ENCODE measurements at places on chromosomes 5 and 9.

DNA sequence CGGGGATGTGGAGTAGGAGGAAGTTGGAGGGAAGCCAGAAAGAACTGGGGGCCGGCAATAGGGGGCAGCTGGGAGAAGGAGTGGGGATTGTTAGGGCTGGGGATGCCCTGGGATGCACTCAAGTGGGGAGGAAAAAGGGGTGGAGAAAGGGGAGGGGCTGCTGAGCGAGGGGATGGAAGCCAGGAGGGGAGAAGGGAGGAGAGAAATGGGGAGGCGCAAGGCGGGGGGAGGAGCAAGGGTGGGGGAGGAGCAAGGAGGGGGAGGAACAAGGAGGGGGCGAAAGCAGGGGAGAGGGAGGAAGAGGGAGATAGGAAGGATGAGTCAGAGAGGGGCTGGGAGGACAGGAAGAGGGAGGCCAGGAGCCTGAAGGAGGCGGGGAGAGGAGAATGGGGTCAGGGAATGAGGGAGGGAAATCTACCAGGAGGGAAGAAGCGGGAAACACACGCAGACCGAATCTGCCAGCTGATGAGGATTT lies 1.6 kb downstream of the IRX4 start:
- DNase-seq: no peak

GRCh38 chr5:104541141-104541785 lies 978.7 kb upstream of the NUDT12 start:
- no peak for DNase-seq

DNA sequence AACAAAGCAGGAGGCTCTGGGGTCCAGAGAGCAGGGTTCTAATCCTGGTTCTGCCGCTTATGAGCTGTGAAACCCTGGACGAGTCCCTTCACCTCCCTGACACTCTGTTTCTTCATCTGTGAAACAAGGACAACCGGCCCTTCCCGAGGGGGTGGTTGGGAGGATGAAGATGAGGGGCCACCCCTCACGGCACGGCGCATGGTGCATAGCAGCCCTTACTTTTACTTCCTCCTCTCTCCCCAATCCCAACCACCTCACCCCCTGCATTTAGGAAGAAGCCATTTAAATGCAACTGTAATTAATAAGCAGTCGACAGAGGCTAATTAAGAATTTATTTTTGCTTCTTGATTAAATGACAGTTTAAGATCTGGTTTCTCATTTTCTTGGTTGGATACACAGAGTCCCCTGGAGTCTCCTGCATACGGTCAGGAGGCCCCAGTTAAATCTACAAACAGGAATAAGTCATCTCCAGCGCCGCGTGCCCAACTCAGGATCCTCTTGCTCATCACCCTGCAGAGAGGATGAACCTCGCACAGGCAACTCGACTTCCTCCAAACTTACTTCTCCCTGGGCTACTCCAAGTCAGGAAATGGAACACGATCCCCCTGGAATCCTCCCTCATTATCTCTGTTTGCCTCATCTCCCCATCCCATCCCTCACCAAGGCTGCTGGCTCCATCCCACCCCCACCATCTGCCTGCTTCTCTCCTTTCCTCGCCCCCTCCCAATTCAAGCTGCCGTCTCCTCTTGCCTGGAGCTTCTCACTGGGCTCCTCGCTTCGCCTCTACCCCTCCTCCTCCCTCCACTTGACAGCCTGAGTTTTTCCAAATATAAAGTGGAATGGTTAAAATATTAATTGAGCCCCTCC lies 95.9 kb downstream of the HRH2 start:
- no peak for DNase-seq

- DNase-seq: no peak
These were observed 13.7 kb upstream of the FAM120AOS start for GRCh38 chr9:93467062-93467416.

- DNase-seq: no peak
These were observed 84.2 kb downstream of the SGCD start for GRCh38 chr5:156411185-156411613.

DNA sequence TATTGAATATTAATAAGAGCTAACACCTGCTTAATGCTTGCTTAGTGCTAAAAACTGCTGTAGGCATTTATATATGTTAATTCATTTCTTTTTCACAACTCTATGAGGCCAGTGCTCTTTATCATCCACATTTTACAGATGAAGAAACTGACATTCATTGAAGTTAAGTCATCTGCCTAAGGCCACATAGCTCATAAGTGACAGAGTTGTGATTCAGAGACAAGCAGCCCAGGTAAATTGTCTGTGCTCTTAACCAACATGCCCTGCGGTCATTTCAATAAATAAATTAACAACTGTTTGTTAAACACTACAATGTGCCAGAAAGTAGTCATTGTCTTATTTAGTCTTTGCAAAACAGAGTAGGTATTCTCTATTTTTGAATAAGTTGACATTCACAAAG lies 1354.4 kb upstream of the C9orf72 start:
- DNase-seq: no peak

- DNase-seq: no peak
These were observed 437.9 kb upstream of the PAPPA start for GRCh38 chr9:115715666-115716065.

DNA sequence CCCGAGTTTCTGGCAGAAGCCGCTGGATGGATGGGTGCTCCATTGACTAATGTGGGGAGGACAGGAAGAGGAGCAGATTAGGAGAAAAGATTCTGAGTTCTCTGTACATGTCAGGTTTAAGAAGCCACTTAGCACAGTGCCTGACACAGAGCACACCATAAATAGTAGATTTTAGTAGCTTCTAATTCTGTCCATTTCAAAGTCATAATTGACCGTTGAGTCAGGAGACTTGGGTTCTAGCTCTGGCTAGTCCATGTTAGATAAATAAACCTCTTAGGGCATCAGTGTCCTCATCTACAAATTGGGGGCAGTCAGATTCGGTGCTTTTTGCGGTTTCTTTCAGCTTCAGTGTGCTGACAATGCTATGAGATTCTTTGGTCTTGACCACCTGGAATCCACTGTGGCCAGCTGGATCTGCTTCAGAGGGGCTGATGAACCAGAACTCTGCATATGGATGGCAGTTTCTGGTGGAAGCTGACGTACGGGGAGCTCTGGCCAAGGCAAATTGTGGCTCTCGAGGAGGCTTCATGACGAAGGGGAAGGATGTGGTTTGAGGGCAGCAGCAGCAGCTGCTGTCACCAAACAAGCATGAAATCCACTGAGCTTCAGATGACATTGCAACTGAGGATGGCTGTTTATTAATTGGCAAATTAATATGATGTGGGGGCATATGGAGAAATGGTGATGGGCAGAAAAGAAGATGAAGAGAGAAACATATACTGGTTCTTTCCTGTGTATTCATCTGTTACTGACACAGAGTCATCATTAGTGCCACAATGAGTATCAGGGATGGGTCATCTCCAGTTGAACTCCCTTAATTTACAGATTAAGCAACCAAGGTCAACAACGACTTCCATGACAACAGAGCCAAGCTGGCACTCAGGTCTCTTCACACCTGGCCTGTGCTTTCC lies 134.4 kb downstream of the AOPEP start:
- DNase-seq: peak; percentile 85

- no peak for DNase-seq
These were observed 93.6 kb downstream of the CDK5RAP2 start for GRCh38 chr9:120486347-120486746.

DNA sequence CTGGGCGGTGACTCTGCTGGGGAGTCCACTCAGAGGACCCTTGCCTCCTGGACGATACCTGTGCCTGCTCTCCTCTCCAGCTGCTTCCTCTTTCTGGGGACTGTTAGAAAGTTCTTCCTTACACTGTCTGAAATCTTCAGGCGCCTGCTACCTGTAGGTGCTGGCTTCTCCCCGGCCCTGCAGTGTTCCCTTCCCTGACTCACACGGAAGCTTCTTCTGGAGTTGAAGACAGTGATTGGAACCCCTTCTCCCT lies 562 bp downstream of the GSN start:
- DNase-seq: no peak

DNA sequence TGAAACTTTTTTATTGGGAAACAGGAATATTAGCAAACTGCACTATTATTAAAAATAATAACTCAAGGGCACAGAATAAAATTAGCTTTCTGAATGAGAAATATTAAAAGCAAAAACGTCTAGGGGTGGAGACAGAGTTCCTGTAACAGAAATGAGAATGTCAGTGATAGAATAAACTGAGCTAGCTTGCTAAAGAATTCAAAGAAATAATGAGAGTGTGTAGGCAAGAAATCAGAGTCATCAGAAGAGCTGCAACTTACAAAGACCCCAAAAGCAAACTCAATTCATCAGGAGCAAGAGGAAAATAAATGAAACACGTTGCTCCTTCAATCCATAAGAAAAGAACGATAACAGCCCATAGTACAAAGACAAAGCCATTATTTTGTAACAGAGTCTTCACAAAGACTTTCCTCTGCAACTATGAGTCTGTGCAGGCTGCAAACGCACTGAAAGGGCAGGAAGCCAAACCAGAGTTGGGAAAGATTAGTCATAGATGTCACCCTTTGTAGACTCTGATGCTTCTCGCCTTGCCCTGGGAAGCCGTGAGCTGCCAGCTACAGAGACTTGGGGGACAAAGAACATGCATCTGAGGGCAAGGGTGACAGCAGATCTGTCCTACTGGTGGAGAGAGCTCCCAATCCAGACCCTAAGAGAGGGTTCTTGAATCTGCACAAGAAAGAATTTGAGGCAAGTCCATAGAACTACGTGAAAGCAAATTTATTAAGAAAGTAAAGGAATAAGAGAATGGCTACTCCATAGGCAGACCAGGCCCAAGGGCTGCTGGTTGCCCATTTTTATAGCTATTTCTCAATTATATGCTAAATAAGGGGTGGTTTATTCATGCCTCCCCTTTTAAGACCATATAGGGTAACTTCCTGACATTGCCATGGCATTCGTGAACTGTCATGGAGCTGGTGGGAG lies 40.8 kb downstream of the SHC3 start:
- peak; percentile 57 for DNase-seq

DNA sequence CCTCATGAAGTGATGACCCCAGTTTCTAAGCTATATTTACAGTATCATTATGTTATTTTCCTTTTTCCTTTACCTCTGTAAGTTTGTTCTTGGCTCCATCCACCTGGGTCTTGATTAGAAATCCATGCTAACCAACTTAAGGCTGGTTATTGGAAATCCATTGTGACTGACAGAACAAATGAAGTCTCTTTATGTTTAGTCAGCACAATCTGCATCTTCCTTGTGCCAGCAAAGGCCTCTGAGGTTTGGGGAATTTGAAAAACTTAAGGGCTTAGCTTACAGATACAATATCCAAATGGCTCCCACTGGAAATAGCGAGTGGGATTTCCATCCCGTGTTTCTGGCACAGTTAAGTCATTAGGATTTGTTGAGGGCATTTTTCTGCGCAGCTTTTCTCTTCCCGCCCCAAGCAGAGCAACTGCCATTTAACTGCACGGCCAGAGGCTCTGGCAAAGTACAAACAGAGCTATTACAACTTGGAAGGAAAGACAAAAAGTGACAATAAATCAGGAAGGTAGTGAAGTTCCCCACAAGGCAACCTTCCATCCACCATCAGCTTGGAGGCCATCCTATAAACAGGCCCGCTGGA lies 64.2 kb downstream of the DCP2 start:
- DNase-seq: no peak

GRCh38 chr5:15353086-15353645 lies 146.8 kb upstream of the FBXL7 start:
- DNase-seq: no peak

GRCh38 chr9:103068753-103069152 lies 73.6 kb downstream of the CYLC2 start:
- no peak for DNase-seq

DNA sequence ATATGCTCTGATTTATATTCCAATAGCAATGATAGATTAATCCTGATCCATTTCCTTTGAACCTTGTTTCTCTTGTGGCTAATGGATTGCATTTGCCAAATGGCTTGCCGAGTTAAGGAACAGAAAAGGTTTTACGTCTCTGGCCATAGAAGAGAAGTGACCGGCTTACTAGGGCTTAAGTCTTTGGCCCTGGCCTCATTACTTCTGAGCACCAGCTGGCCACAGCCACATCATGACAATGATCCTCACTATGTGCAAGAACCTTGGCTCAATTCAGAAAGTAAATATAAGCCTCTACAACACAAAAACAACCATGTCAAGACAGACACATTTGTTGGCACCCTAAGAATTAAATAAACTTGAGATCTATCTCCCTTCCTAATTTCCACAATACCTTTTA lies 46.1 kb downstream of the ZNF608 start:
- DNase-seq: no peak

DNA sequence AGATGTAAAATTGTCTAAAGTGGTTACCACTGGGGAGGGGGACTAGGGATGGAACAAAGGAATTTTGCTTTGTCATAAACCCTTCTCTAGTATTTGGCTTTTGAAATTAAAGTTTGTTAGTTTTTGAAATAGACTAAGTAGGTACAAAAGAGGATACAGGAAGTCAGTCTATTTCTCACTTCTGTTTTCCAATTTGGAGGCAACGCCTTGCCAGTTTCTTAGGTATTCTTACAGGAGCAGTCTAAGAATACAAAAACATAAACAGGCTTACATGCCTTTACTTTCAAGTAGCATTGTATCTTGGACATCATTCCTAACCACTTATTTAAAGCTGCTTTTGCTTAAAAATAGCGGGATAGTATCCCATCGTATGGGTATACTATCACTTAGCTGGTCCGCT lies 34.4 kb downstream of the ALG2 start:
- DNase-seq: no peak

GRCh38 chr9:16341177-16341576 lies 529.3 kb downstream of the BNC2 start:
- no peak for DNase-seq

DNA sequence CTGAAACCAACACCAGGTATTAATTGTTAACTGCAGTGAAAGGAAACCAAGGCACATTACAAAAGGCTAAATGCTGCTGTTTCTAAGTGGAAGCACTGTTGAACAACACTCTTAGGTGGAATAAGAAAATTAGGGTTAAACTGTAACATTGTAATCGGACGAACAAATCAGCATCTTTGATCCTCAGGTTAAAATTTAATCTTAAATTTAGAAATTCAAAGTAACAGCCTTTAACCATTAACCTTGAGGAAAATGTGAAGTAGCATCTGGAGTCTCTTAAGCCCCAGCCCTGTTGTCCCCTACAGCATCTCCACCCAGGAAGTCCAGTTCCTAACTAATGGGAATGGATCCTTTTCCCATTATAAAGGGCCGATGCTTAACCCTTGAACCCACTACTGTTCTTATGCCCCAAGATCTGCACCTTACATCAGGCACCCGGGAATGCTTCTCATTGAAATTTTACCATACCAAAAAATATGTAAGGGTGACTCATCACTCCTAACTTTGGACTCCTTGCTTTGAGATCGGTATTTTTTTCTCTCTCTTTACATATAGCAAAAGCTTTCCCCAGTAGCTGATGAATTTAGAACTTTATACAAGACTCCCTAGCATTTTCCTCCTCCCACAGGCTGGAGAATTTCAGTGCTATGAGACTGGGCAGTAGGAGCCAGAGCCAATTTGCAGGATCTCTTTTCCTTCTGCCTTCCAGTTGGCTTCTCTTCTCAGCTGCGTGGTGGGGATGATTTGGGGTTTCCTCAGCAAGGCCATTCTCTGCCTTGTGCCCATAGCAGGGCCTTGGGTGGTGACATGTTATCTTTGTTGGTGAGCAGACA lies 32.0 kb upstream of the ITGA2 start:
- DNase-seq: no peak

GRCh38 chr9:89212171-89212570 lies 33.6 kb upstream of the SHC3 start:
- DNase-seq: no peak

All from activated CD8-positive, alpha-beta T cell treated with anti-CD3 and anti-CD28 coated beads for 36 hours (primary cell).